ENCODE measurements at places on chromosomes 3 and 15. TPM values are rescaled to one million over a fixed set of nuclear protein-coding genes. Genes with fewer than 3 reads are reported as not detected.
A peak's percentile ranks its signal among the peaks of the same experiment; 100 is the strongest.

- no peaks in the 10 kb centered on the region for H3K4me1 ChIP-seq
- DNase-seq: no peak
- no peaks in the 10 kb centered on the region for H3K36me3 ChIP-seq
- no peak overlapping the region for H3K4me3 ChIP-seq
- H3K27ac ChIP-seq: no peak overlapping the region
These were observed 29.9 kb upstream of the STT3B start for GRCh38 chr3:31502803-31503221.

- no peaks in the 10 kb centered on the region for H3K4me1 ChIP-seq
- no peak overlapping the region for H3K27ac ChIP-seq
- no peaks in the 10 kb centered on the region for H3K27me3 ChIP-seq
- H3K4me3 ChIP-seq: no peak overlapping the region
- no peak for DNase-seq
These were observed 144.2 kb upstream of the SOX2 start for GRCh38 chr3:181567311-181568075.

DNA sequence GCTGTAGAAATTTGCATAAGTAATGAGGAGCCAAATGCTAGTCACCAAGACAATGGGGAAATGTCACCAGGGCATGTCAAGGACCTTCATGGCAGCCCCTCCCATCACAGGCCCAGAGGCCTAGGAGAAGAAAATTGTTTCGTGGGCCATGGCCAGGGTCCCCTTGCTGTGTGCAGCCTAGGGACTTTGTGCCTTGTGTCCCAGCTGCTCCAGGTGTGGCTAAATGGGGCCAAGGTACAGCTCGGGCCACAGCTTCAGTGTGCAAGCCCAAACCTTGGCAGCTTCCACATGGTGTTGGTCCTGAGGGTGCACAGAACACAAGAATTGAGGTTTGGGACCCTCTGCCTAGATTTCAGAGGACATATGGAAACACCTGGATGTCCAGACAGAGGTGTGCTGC, 208.8 kb upstream of the TBC1D5 start:
- no peaks in the 10 kb centered on the region for H3K27me3 ChIP-seq
- no peaks in the 10 kb centered on the region for H3K4me1 ChIP-seq
- H3K4me3 ChIP-seq: no peak overlapping the region
- H3K27ac ChIP-seq: no peak overlapping the region

GRCh38 chr3:150268426-150269391, 139.4 kb upstream of the TSC22D2 start:
- H3K4me1 ChIP-seq: no peaks in the 10 kb centered on the region
- no peak for DNase-seq
- no peaks in the 10 kb centered on the region for H3K36me3 ChIP-seq
- H3K27me3 ChIP-seq: no peaks in the 10 kb centered on the region
- no peak overlapping the region for H3K4me3 ChIP-seq

DNA sequence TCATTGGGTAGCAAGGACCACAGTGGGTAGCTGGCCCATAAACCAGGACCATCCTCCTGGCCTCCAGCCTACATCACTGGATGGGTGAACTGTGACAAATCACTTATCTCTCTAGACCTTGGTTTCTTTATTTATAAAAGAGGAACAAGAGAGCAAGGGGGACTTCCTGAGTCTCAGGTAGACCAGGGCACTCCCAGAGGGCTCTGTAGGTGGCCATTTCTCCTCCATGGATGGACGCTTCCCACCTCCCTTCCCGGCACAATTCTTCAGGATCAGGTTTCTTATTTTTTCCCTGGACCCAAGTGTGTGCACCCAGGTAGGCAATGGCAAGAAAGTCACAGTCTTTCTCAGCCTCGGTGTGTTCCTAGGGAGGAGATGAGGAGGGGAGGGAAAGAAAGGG, 41.4 kb upstream of the SPATA12 start:
- no peaks in the 10 kb centered on the region for H3K27me3 ChIP-seq
- H3K4me1 ChIP-seq: no peaks in the 10 kb centered on the region
- DNase-seq: no peak

- H3K27ac ChIP-seq: no peak overlapping the region
- H3K4me3 ChIP-seq: no peak overlapping the region
- H3K36me3 ChIP-seq: no peaks in the 10 kb centered on the region
- no peaks in the 10 kb centered on the region for H3K4me1 ChIP-seq
- DNase-seq: no peak
These were observed 113.4 kb downstream of the RORA start for GRCh38 chr15:61115679-61116078.

DNA sequence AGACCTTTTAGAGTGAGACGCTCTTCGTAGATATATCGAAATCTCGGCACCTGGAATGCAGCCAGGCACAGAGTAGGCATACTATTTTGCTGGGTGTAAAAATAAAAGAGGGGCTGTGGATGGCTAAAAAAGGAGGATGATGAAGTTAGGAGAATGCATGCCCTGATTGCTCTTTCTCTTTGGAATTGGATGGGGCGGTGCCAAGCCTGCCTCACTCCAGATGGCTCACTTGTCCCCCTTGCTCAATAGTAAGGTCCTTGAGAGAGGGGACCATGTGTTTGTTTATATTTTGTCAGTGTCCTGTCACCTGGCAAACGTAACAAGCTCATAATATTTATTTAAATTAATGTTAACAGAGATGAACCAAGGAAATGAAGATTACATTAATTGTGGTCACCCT, 33.0 kb downstream of the SNRK start:
- no peak for DNase-seq
- H3K27ac ChIP-seq: no peak overlapping the region
- H3K36me3 ChIP-seq: no peaks in the 10 kb centered on the region
- H3K27me3 ChIP-seq: no peaks in the 10 kb centered on the region
- H3K4me1 ChIP-seq: no peaks in the 10 kb centered on the region
- H3K4me3 ChIP-seq: no peak overlapping the region

GRCh38 chr3:82927309-82928253, 1166.1 kb upstream of the GBE1 start:
- H3K27ac ChIP-seq: no peak overlapping the region
- no peaks in the 10 kb centered on the region for H3K4me1 ChIP-seq
- no peak for DNase-seq

DNA sequence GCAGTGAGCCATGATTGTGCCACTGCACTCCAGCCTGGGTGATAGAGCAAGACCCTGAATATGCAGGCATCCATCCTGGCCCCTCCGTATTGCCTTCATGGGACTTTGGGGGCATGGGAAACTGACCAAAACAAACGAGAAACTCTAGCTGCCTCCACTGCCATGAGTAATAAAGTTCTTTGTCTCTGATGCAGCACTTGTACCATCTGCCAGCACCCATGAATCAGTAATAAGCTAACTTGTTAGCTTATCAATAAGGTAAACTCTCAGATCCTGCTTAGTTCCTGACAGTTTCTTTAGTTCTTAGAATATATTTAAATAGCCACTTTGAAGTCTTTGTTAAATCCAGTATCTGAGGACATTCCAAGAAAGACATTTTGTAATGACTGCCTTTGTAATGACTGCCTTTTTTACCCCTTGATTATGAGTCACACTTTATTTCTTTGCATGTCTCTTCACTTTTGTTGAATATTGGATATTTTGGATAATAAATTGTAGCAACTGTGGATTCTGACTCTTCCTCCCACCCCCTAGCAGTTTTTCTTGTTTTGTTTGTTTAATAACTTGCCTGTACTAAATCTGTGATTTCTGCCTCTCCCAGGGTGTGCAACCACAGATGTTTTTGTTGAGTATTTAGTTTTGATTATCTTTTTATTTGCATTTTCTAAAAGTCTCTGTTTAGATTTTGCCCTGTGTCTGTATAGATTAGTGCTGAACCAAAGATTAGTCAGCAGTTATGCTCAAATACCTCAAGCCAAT, 136.9 kb downstream of the HCN4 start:
- no peak overlapping the region for H3K4me3 ChIP-seq
- DNase-seq: no peak
- no peaks in the 10 kb centered on the region for H3K27me3 ChIP-seq
- no peaks in the 10 kb centered on the region for H3K36me3 ChIP-seq

GRCh38 chr15:32994810-32995424, 199.6 kb downstream of the FMN1 start:
- no peak for DNase-seq
- H3K36me3 ChIP-seq: no peaks in the 10 kb centered on the region
- H3K27me3 ChIP-seq: no peaks in the 10 kb centered on the region
- no peak overlapping the region for H3K4me3 ChIP-seq
- no peaks in the 10 kb centered on the region for H3K4me1 ChIP-seq
- H3K27ac ChIP-seq: no peak overlapping the region

GRCh38 chr3:194396859-194397756, 2.0 kb downstream of the GP5 start:
- H3K4me3 ChIP-seq: peak overlapping the region; percentile 46
- H3K27ac ChIP-seq: no peak overlapping the region
- DNase-seq: no peak
- no peaks in the 10 kb centered on the region for H3K4me1 ChIP-seq

DNA sequence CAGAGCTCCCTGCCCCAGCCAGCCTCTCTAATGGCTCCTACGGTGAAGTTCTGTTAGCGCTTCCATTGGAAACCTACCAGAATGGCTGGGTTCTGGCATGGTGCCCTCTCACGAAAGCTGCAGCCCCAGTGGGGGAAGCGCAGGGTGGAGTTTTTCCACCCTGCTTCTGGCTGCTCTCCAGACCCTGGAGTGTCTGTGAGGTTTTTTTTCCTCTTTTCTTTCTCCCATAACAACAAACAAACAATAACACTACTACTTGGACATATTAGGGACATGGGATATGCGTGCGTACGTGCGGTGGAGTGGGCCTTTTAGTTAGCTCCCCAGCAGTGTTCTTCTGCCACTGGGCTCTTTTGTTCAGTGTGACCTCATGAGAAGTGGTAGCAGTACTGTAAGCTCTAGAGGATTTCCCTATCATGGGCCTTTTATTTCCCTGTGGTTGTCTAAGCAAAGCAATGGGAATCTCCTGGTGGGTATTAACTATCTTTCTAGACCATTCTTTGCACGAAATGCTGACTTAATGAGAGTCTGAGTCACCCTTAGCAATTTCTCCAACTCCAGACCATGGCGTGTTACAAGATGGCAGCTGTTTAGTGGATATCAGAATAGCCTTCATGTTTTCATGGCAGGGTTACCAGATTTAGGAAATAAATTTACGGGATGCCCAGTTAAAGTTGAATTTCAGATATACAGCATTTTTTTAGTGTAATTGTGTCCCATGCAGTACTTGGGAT, 161.9 kb downstream of the FNDC3B start:
- DNase-seq: peak; percentile 82
- no peaks in the 10 kb centered on the region for H3K27me3 ChIP-seq
- no peaks in the 10 kb centered on the region for H3K36me3 ChIP-seq
- H3K4me1 ChIP-seq: peaks cover 5% of the 10 kb centered on the region
- peak overlapping the region; percentile 12 for H3K4me3 ChIP-seq
- peak overlapping the region; percentile 35 for H3K27ac ChIP-seq

DNA sequence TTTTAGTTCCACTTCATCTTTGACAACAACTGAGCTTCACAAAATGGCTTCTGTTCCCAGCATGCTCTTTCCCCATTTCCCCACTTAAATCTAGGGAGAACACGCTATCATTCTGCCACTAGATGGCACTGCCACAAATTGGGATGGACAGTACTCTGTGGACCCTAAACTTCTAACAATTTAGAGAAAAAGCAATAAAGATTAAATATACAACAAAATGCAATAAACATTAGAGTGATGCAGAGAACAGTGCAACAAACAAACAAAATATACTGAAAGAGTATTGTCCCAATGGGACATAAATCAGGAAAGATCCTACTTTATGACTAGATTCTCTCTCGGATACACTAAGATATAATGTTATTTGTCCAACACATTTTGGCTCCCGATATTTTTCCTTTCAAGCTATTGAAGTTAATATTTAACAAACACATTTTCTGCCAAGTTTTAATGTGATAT, 169.7 kb upstream of the TMCO5A start:
- no peak for DNase-seq
- no peaks in the 10 kb centered on the region for H3K36me3 ChIP-seq
- no peaks in the 10 kb centered on the region for H3K27me3 ChIP-seq

- H3K4me3 ChIP-seq: no peak overlapping the region
- no peaks in the 10 kb centered on the region for H3K4me1 ChIP-seq
- no peaks in the 10 kb centered on the region for H3K27me3 ChIP-seq
- no peaks in the 10 kb centered on the region for H3K36me3 ChIP-seq
These were observed 119.9 kb upstream of the CBLB start for GRCh38 chr3:105988540-105989212.

DNA sequence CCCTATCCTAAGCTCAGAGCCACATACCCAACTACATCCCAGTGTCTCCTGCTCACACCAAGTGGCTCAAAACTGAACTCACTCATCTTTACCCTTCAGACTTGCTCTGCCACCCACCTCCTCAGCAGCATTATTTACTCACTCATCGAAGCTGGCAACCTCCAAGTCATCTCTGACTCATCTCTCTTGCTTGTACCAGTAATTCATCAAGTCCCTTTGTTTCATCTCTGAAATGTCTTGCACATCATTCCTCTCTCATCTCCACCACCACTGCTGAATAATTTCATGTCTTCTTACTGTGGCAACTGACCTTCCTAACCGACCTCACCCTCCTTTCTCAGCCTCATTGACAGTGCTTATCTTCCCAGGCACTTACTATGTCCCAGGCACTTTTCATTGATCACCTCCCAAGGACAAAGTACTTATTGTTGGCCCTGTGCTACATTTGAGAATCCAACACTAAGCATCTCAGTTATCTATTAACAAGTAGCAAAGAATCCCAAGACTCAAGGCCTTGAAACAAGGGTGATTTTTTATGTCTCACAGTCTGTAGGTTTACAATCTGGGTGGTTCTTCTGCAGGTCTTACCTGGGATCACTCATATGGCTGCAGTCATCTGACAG, 82.0 kb downstream of the MRPL46 start:
- no peaks in the 10 kb centered on the region for H3K27me3 ChIP-seq
- no peak for DNase-seq
- no peaks in the 10 kb centered on the region for H3K36me3 ChIP-seq
- no peak overlapping the region for H3K27ac ChIP-seq
- no peak overlapping the region for H3K4me3 ChIP-seq
- no peaks in the 10 kb centered on the region for H3K4me1 ChIP-seq

GRCh38 chr3:189169728-189170127, 2.0 kb upstream of the TPRG1 start:
- H3K27me3 ChIP-seq: no peaks in the 10 kb centered on the region
- no peak for DNase-seq
- H3K4me3 ChIP-seq: no peak overlapping the region
- H3K27ac ChIP-seq: no peak overlapping the region
- no peaks in the 10 kb centered on the region for H3K36me3 ChIP-seq
- H3K4me1 ChIP-seq: no peaks in the 10 kb centered on the region

DNA sequence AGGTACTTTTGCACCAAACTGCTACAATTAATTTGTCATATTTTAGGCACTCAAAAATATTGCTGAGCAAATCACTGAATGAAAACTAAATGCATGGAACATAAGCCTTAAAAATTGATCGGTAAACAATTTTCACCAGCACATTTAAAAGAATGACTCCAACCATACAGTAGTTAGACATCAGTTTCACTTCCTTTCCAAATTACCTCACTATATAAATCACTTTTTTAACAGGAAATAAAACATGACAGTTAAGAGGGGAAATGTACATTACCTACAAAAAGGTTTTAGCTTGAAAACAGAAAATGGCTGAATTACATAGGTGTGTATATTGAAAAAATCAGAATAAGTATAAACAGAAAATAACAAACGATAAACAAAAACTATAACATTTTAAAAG, 108.4 kb downstream of the SERPINI1 start:
- no peaks in the 10 kb centered on the region for H3K27me3 ChIP-seq
- DNase-seq: no peak
- H3K4me3 ChIP-seq: no peak overlapping the region
- H3K36me3 ChIP-seq: no peaks in the 10 kb centered on the region

- no peaks in the 10 kb centered on the region for H3K4me1 ChIP-seq
- DNase-seq: no peak
- H3K27me3 ChIP-seq: no peaks in the 10 kb centered on the region
- H3K4me3 ChIP-seq: no peak overlapping the region
These were observed 110.5 kb downstream of the PGPEP1L start for GRCh38 chr15:98896802-98897732.

The TGM4 gene
- total RNA-seq: not detected

The ZNF80 gene
- 0.33 TPM for total RNA-seq

The ITIH1 gene
- total RNA-seq: not detected

The AADACL2 gene
- not detected for total RNA-seq

The SRGAP3 gene
- total RNA-seq: 13.6 TPM

The SLCO2A1 gene
- total RNA-seq: 11.1 TPM

The CAMK2N2 gene
- total RNA-seq: not detected
